ENCODE measurements at places on chromosomes 2 and 18.

GRCh38 chr2:204274991-204275390 is 270.3 kb upstream of the PARD3B start:
- no peak for DNase-seq

DNA sequence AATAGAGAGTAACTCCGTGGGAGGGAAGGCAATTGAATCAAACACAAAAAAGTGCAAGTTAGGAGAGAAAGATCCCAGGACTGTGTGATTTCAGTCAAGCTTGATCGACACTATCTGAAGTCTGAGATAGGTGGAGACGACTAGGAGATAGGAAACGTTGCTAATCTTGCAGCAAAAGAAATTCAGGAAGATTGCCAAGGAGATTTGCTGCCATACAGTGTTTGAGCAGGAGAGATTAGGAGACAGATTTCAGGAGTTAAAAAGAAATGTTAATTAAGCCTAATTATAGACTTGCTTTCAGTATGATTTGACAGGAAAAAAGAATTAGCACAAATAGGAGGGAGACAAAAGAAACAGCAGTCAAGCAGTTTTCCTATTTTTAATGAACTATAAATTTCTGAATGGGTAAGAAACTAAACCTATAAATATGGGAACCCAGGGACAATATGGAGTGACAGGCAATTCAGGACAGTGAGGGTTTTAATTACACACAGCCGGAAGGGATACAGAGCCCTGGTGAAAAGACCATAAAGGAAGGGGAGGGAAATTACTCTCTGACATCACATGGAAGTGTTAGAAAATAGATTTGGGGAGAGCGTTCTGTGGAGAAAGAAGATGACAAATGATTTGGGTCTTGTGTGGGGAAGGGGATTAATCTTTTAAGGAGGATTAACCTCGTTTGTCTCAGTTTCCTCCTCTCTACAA is 72.6 kb downstream of the SUCLG1 start:
- no peak for DNase-seq

DNA sequence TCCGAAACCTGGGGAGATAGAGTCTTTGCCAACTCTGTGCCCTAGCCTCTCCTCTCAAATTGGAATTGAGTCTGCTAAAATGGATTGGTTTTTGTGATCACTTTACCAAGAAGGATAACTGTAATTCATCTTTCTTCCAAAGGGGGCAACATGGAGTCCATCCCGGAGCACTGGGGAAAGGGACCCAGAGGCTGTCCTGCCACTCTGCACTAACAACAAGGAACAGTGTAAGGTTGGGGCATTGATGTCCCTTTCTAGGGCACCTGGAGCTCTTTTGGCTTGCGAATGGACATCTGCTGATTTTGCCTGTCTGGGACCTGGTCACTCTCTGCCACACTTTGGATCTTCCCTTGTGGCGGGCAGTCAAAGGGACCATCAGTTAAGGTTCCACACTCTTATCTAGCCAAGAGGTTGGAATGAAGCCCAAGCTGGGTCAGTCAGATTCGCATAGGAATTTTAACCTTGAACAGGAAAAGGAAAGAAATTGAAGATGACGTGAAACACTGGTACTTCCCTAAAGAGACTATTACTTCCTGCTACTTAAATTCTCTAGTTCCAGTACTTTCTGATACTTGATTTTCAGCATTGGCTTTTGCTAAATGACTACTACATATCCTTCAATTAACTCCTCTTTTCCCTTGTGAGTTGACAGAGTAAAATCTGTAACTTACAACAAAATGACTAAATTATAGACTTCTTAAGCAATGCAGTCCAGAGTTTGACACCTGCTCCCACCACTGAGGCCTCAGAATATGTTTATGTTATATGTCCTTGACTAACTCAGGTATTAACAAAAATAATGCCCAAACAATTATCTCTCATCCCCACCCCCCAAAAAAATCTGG is 64.7 kb upstream of the KLF7 start:
- DNase-seq = peak; percentile 6

DNA sequence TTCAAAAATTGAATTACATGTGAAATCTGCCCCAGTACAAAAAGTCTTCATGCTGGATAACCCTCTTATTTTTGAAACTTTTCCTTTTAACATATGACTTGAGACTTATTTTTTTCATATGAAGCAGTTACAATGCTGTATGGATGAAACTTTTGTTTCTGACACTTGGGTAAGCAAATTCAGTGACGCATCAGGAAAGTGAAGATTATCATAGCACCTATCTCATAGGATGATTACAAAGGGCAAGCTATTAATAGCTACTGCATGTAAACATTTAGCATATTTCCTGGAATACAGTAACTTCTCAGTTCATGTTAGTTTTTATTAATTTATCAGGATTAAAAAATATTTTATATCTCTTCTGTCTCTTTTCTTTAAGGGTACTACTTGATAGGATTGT is 1109.2 kb downstream of the LRP1B start:
- no peak for DNase-seq

DNA sequence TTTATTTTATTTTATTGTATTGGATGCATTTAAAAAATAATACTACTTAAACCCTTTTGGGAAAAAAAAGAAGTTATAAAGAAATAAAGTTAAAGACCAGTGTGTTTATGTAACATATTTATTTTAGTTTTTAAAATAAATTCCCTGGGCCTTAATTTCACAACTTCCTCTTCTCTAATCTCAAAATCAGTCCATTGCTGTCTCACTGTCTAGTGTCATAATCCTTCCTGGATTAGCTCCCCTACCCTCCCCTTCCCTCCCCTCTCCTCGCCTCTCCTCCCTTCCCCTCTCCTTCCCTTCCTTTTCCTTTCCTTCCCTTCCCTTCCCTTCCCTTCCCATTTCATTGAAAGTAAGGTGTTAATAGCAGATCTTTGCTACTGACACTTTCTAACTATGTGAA is 40.3 kb upstream of the ZEB2 start:
- DNase-seq = no peak

DNA sequence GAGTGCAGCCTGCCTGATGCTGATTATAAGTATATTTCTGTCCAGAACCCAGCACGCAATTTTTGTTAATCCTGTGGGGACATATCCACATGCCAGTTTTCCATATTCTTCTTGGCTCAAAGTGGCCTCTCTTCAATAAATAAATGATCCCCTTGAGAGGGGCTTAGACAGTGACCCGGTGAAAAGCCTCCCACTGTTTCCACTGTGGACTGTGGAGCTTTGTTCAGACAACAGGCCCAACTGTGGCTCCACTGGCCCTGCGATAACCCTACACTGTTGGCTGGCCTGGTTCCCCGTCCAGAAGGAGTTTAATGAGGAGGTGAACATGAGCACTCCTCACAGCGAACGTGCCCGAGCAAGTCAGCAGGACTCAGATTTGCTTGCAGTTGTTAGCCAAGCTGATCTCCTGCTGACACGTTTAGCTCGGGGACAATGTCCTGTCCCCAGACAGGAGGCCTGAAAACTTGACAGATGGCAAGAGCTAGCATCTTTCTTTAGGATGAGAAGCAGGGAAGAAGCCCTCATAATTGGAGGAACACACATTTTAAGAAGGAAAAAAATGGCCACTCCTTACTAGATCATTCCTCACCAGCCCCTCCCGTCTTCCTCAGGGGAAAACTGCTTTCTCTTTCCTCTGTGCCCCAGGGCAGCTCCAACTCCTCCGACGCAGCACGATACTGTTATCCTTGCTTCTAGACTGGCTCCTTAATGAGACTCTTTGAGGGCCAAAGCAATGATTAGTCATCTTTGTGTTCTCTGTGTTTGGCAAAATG is 20.0 kb upstream of the MTCL1 start:
- no peak for DNase-seq

DNA sequence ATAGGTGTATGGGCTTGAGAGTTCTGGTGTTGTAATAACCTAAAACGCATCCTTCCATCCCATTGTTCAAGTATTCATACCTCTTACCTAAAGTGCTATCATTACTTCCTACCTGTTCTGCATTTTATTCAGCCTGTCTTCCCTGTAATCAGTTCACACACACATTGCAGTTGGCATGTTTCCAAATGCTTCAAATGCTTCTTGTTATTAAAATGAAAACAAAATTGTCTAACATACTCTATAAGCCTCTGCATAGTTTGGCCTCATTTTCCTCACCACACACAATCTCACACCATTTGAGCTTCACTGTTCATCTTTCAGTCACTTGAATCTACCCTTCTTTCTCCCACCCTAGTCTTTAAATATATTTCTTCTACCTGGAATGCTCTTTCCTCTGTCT is 1178.2 kb upstream of the NRXN1 start:
- DNase-seq = no peak

GRCh38 chr18:35191698-35192025 is 49.2 kb upstream of the ZNF397 start:
- DNase-seq = no peak

- DNase-seq = no peak
Measured at GRCh38 chr2:174590928-174591648, 6.5 kb downstream of the WIPF1 start.

DNA sequence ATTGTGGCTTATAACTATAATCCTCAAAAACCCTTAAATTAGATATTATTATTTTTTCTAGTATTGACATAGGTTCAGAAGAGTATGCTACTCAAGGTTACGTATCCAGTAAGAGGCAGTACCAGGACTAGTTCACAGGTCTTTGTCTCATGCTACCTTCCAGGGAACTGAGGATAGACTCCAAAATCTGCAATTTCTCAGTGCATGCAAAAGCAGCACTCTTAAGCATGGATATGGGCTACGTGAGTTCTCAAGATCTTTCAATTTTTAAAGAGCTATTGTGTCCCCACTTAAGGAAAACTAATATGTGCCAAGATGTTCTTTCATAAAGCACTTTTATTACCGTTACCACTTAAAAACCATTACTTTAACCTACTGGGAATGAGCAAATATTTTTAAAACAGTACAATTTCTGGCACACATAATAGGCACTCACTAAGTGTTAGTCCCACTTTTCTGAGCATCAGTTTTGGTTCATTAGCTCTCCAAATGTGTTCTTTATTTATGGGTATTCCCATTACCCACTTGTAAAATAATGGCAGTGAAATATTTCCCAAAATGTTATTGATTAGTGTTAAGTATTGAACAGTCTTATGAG is 113.8 kb upstream of the TTN start:
- no peak for DNase-seq

GRCh38 chr18:10856132-10856531 is 293.2 kb downstream of the PIEZO2 start:
- no peak for DNase-seq

DNA sequence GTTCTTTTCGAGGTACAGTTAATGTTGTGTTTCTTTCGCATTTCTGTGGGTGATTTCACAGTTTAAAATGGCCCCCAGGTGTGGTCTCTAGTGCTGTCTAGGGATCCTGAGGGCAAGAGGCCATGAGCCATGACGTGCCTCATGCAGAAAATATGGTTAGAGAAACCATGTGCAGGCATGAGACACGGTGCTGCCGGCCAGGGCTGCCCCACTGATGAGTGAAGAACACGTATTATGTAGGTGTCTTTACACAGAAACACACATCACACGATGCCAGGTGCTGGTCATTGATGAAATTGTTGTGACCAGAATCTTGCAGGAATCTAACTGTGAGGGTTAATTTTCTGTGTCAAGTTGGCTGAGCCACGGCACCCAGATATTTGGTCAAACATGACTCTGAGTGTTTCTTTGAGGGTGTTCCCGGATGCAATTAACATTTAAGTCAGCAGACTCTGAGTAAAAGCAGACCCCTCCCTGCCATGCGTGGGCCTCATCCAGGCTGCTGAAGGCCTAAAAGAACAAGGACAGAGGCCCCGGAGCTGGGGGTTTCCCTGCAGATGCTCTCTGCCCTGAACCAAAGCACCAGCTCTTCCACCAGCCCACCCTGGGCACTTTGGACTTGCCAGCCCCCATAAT is 463.0 kb upstream of the MYT1L start:
- DNase-seq = no peak

GRCh38 chr2:84338069-84338468 is 121.0 kb downstream of the SUCLG1 start:
- DNase-seq = no peak

DNA sequence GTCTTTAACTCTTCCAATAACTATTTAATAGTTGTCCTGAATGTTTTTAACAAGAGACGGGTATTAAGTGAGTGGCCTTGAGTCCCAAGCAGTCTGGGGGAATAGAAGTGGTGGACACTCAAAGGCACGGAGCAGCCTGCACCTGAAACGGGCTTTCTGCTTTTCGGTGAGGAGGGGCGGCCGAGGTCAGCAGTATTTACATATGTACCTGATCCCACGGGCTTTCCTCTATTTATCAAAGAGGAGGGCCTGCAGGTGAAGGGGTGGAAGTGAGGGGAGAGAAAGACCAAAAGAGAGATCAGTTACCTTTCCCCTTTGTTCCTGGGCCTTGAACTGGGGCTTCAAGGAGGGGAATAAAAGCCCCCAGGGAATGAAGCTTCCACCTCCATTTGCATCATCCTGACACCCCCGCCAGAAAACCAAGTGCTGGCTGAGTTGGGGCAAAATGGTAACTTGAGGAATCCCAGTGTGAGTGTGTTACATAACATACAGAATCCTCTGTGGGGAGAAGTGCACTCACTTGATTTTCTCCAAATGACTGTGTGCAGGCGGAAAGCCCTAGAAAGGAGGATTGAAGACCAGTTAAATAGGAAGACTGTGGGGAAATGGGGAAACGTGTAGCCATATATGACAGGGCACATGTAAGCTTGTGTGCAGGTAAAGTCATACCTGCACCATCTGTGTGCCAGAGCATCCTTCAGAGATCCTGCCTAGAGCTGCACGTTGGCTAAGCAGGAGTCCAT is 12.4 kb downstream of the POU3F3 start:
- DNase-seq = no peak

GRCh38 chr2:238872026-238872425 is 24.1 kb downstream of the TWIST2 start:
- no peak for DNase-seq

DNA sequence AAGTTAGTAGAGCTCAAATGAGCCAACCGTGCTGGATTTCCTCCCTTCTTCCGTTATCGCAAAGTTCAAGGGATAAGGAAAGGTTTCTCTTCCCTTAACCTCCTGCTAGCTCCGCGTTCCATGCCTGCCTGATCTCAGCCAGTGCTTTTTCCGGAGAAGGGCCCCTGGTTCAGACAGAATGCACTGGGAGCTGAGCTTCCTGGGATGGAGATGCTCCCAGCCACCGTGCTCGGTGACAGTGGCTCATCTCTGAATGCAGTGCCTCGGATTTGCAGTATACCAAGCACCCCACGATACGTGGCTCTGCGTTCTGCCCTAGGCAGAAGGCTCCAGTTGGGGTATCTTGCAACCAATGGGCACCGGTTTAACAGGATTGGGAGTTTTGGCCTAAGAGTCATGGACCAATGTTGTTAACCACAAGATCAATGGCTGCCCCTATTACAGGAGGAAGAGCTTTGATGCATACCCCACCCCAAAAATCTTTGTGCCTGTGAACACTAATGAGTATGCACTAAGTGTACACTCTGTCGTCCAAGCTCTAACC is 876 bp downstream of the CNTNAP5 start:
- DNase-seq = no peak

GRCh38 chr2:220894069-220894468 is 678.0 kb downstream of the EPHA4 start:
- no peak for DNase-seq

GRCh38 chr2:18136881-18137475 is 258.5 kb downstream of the KCNS3 start:
- no peak for DNase-seq

- no peak for DNase-seq
Measured at GRCh38 chr18:22040533-22040932, 128.9 kb upstream of the GATA6 start.

Data from CD4-positive, alpha-beta T cell treated with Interleukin-10 for 1 hour (primary cell).